ENCODE measurements at places on chromosomes 3 and 15.

GRCh38 chr3:40681658-40682055 is 156.9 kb downstream of the ZNF621 start:
- no peaks in the 10 kb centered on the region for H3K27me3 ChIP-seq
- no peaks in the 10 kb centered on the region for H3K4me1 ChIP-seq
- no peak for DNase-seq
- no peak overlapping the region for H3K4me3 ChIP-seq
- H3K27ac ChIP-seq: no peak overlapping the region

DNA sequence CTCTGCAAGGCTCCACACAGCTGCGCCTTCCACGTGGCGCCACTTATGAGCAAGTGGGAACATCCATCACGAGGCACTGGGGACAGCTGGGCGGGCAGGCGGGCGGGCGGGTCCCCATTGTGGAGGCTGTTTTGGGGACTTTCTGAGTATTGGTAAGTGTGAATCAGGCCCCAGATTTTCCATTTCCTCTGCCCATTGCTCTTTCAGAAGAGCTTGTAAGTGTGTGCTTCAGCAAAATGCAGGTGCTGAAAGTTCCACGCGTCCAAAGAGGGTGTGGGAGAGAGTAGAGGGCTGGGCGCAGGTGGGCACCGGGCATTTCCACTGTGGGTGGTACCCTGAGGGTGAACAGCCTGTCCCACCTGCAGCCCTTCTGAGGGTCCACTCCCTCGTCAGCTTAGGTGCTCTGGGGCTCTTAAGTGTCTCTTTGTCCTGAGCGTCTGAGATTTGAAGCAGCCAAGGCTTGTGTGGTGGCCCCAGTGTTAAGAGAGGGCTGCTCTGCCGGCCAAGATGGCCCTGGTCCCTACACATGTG is 177.1 kb downstream of the RPLP1 start:
- H3K4me3 ChIP-seq: no peak overlapping the region
- no peaks in the 10 kb centered on the region for H3K36me3 ChIP-seq
- peak; percentile 51 for DNase-seq
- peak overlapping the region; percentile 63 for H3K27ac ChIP-seq

DNA sequence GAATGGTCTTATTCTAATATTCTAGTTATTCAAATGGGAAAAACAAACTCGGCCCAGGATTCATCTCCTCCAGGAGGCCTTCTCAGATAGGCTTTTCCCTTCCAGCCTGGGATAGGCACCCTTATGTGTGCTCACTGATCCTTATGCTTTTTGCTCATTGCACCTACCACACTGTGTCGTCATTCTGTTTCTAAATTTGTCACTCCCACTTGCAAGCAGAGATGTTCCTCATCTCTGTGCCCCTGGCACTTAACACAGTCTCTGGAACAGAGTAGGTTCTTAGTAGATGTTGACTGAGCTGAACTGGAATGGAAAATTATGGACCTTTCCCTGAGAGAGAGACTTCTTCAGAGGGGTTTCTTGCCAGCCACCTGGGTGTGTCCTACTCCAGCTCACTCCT is 18.7 kb upstream of the SPG11 start:
- H3K4me1 ChIP-seq: peaks cover 87% of the 10 kb centered on the region
- H3K27ac ChIP-seq: peak overlapping the region; percentile 67
- no peak for DNase-seq
- H3K27me3 ChIP-seq: no peaks in the 10 kb centered on the region
- peaks cover 14% of the 10 kb centered on the region for H3K36me3 ChIP-seq

GRCh38 chr15:39429898-39430357 is 151.0 kb upstream of the THBS1 start:
- no peaks in the 10 kb centered on the region for H3K36me3 ChIP-seq
- H3K27ac ChIP-seq: peak overlapping the region; percentile 43
- no peak for DNase-seq
- H3K4me1 ChIP-seq: peaks cover 46% of the 10 kb centered on the region
- peaks cover 40% of the 10 kb centered on the region for H3K27me3 ChIP-seq
- H3K4me3 ChIP-seq: no peak overlapping the region

GRCh38 chr3:141379250-141379966 is 11.1 kb downstream of the ZBTB38 start:
- peak overlapping the region; percentile 52 for H3K27ac ChIP-seq
- H3K4me3 ChIP-seq: no peak overlapping the region
- no peak for DNase-seq
- peaks cover 23% of the 10 kb centered on the region for H3K4me1 ChIP-seq
- H3K36me3 ChIP-seq: no peaks in the 10 kb centered on the region

DNA sequence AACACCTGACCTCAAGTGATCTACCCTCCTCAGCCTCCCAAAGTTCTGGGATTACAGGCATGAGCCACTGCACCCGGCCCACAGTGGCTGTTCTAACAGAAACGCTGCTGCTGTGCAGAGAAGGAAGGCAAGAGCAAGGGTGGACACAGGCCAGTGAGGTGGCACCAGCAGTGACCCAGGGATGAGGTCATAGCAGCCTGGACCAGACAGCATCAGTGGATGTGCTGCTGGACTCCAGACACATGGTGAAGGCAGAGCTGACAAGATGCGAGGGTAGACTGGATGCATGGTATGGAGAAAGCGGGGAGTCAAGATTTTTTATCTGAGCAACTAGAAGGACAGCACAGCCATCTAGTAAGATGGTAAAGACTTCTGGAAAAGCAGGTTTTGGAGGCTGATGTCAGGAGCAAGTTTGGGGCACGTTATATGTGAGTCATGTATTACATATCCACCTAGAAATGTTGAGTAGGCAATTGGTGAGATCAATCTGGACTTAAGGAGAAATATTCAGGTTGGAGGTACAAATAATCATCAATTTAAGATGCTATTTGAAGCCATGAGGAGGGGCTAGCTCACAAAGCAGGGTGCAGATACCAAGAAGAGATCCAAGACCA is 22.1 kb upstream of the TJP1 start:
- no peaks in the 10 kb centered on the region for H3K4me1 ChIP-seq
- H3K27me3 ChIP-seq: peaks cover 36% of the 10 kb centered on the region
- H3K4me3 ChIP-seq: no peak overlapping the region
- DNase-seq: no peak
- no peak overlapping the region for H3K27ac ChIP-seq

DNA sequence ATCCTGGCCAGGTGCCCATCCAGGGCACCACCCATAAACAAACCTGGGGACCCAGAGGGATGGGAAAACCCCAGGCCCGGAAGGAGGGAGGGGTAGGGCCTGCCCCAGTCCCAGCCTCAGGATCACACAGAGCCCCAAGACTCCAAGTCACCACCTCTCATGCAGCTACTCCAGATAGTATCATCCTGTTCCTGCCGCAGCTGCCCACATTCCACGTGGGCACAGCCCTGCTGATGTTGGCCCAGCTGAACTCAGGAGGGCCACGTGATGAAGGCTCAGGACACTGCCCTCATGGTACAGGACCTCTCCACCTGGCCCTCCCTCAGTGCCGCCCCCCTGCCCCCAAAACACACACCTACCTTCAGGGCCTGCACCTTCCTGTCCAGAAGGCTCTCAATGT is 69.5 kb downstream of the CACNA2D2 start:
- no peak overlapping the region for H3K27ac ChIP-seq
- no peak overlapping the region for H3K4me3 ChIP-seq
- no peaks in the 10 kb centered on the region for H3K36me3 ChIP-seq
- DNase-seq: no peak
- peaks cover 2% of the 10 kb centered on the region for H3K4me1 ChIP-seq

DNA sequence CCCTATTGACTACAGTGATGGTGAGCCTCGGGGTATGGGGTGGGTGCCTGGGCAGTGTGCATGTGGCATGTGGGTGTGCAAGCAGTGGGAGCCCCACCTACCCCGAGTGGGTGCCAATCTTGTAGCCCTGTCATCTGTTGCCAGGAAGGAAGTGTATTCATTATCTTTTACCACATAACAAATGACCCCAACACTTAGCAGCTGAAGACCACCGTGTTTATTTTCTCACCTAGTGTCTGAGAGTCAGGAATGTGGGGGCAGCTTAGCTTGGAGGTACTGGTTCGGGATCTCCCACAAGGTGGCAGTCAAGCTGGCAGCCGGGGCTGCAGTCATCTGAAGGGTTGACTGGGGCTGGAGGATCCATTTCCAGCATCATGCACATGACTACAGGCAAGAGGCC is 21.7 kb downstream of the XYLB start:
- H3K4me1 ChIP-seq: peaks cover 4% of the 10 kb centered on the region
- H3K27ac ChIP-seq: no peak overlapping the region
- peaks cover 3% of the 10 kb centered on the region for H3K27me3 ChIP-seq
- peaks cover 29% of the 10 kb centered on the region for H3K36me3 ChIP-seq
- no peak for DNase-seq
- H3K4me3 ChIP-seq: no peak overlapping the region

DNA sequence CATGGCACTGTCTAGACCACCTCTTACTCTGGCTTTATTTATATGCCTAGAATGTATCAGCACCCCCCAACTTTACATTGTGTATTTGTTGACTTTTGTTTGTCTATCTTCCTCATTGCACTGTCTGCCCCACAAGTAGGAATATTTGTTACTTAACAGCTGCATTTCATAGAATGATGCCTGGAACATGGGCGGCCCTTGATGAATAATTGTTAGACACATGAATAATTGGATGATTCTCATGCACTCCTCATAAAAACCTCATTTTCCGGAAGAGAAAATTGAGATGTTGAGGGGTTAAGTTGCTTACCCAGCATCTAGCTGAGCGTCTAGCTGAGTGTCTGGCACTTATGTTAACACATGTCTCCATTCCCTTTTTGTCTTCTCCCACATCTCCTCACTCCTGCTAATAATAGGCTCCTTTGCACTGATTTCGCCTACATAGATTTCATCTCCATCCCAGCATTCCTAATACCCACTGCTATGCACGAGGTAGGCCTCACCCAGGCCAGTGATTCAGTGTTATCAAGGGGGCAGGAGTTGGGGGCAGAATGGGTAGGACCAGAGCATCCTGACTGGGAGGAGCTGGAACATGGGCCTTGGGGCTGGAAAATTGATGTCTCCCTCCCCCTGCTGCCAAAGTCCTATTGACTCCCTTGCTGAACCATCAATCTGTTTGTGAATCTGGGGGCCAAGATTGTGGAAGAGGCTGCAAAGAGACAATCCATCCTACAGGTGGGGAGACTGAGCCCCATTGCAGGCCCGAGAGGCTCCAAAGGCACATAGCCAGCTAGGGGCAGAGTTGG is 7.8 kb upstream of the WNT7A start:
- H3K36me3 ChIP-seq: no peaks in the 10 kb centered on the region
- no peak for DNase-seq
- no peak overlapping the region for H3K4me3 ChIP-seq
- peaks cover 16% of the 10 kb centered on the region for H3K27me3 ChIP-seq
- H3K4me1 ChIP-seq: peaks cover 15% of the 10 kb centered on the region

- peaks cover 5% of the 10 kb centered on the region for H3K27me3 ChIP-seq
- H3K27ac ChIP-seq: no peak overlapping the region
- DNase-seq: no peak
- peaks cover 51% of the 10 kb centered on the region for H3K4me1 ChIP-seq
- H3K4me3 ChIP-seq: no peak overlapping the region
- peaks cover 8% of the 10 kb centered on the region for H3K36me3 ChIP-seq
Measured at GRCh38 chr3:119585208-119585607, 5.9 kb downstream of the ADPRH start.

DNA sequence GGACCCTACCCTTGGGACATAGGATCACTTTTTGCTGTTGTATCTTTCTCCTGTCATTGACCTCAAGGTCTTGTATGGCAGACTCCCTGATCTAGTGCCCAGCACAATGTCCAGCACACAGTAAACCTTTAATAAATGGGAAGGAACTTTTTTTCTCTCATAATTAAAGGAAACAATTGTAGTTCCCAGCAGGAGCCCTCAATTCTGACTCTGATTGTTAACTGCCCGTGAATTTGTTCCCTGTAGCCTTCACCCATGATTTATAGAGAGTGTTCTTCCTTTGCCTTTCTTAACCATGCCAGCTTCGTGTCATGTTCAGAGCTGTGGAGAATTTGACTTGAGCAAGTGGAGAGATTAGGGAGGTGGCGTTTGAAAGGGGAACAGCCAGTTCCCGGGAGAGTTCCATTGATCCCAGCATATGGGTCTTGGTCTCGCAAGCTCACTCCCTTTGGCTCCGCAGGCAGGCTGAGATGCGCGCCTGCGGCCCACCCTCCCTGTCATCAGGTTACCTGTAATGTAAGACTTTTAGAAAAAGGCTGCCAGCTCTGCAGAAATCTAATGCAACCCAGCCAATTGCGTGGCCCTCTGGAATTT is 182.6 kb downstream of the TP63 start:
- no peaks in the 10 kb centered on the region for H3K4me1 ChIP-seq
- no peak for DNase-seq
- H3K27ac ChIP-seq: no peak overlapping the region
- H3K27me3 ChIP-seq: no peaks in the 10 kb centered on the region
- no peaks in the 10 kb centered on the region for H3K36me3 ChIP-seq
- no peak overlapping the region for H3K4me3 ChIP-seq

- peaks cover 97% of the 10 kb centered on the region for H3K4me1 ChIP-seq
- DNase-seq: no peak
- peak overlapping the region; percentile 0 for H3K27ac ChIP-seq
- no peak overlapping the region for H3K4me3 ChIP-seq
- H3K27me3 ChIP-seq: no peaks in the 10 kb centered on the region
- H3K36me3 ChIP-seq: peaks cover 23% of the 10 kb centered on the region
Measured at GRCh38 chr3:187921391-187922074, 176.3 kb upstream of the BCL6 start.

DNA sequence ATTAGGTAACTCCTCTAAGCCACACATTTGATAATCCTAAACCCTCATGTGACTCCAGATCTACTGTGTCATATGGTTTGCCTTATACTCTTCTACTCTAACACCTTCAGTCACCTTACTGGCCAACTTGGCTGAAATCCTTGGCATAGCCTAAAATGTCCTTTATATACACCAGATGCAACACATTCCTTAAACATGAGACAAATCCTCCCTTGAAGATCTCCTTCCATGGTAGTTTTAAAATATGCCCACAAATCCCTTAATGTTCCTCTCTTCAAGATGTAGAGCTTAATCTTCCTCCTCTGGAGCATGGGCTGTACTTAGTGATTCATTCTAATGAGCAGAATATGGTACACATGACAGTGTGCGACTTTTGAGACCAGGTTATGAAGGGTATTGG is 238.9 kb downstream of the SUCLG2 start:
- H3K4me3 ChIP-seq: no peak overlapping the region
- H3K36me3 ChIP-seq: peaks cover 44% of the 10 kb centered on the region
- no peaks in the 10 kb centered on the region for H3K27me3 ChIP-seq
- no peak overlapping the region for H3K27ac ChIP-seq
